ENCODE measurements at places on chromosomes 2 and 18.

DNA sequence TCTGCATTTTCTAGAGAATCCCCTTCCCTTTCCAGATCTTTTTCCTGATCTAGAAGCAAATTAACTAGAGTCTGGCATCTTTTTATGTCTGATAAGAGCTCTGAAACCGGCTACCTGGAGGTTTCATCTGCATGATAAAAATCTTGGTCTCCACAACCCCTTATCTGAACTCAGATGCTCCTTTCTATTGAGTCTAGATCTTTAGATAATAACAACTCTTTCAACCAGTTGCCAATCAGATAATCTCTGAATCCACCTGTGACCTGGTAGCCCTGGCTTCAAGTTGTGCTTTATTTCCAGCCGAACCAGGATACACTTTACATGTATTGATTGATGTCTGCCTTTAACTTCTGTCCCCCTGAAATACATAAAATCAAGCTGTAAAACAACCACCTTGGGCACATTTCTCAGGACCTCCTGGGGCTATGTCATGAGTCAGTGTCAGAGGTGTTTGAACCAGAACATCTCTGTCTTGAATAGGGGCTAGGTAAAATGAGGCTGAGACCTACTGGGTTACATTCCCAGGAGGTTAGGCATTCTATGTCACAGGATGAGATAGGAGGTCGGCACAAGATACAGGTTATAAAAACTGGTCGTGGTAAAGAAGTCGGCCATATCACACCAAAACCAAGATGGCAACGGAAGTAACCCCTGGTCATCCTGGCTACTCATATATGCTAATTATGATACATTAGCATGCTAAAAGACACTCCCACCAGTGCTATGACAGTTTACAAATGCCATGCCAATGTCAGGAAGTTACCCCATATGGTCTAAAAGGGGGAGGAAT, 20.8 kb downstream of the RALBP1 start:
- DNase-seq = no peak

- DNase-seq = no peak
These were observed 102.3 kb upstream of the ID2 start for GRCh38 chr2:8579485-8580085.

DNA sequence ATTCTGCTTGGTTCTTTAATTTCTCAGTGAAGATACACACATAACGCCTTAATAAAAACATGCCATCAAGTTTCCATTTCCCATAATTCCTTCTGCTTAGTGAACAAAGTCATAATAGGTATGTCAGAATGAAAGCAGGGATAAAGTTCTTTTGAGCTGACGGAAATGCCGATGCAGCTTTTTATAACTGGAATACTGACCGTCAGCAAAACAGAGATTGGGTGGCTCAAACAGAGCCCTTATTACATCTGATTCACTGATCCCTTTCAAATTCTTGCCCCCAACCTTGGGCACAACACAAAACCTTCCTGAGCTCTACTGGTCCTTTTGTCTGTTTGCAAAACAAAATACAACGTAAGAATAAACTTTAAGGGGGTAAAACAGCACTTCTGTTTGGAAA, 140.4 kb downstream of the CDH2 start:
- DNase-seq = no peak

- no peak for DNase-seq
These were observed 664 bp downstream of the CAMKMT start for GRCh38 chr2:44362207-44363015.

DNA sequence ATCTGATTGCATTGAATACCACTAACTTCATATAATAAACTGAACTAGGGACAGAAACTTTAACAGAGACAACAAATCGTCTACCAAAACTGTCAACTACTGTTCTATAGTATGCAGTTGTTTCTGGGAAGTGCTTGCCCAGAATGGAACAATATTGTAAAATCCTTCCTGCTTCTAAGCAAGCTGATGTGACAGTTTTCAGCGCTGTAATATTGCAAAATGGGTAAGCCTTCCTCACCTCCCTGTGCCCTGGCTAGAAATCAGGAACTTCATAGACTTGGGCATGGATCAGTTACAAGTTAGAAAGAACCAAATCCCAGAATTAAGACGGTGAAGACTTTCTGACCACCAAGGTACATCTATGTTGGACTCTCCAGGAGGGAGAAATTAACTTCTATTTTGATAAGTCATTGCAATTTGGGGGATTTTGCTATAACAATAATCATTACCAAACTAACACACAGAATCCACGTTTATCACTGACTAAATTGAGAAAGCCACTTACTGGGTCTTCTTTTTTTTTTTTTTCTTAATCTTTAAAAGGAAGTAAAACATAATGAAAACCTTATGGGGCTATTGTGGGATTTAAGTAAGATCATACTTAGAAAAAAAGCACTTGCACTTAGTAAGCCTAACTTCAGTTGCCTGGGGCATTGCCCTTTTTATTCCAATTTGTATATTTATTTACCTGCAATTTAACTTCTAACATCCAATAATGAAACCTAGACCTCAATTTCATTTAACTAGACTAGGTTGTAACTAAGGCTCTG, 261.5 kb downstream of the TRIB2 start:
- DNase-seq = no peak

DNA sequence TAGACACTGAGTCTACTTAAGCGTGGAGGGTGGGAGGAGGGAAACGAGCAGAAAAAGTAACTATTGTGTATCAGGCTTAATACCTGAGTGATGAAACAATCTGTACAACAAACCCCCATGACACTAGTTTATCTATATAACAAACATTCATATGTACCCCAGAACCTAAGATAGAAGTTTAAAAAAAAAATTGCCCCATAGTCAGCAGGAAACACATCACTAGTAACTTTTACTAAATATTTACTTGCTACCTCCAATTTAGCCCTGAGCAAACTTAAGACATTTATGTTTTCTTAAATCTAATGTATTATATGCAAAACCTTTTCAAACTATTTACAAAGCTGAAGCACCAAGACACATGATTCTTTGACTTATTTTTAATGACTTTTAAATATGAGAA, 5.6 kb downstream of the REV1 start:
- DNase-seq = no peak

- no peak for DNase-seq
These were observed 26.9 kb downstream of the MBP start for GRCh38 chr18:77105680-77106079.

DNA sequence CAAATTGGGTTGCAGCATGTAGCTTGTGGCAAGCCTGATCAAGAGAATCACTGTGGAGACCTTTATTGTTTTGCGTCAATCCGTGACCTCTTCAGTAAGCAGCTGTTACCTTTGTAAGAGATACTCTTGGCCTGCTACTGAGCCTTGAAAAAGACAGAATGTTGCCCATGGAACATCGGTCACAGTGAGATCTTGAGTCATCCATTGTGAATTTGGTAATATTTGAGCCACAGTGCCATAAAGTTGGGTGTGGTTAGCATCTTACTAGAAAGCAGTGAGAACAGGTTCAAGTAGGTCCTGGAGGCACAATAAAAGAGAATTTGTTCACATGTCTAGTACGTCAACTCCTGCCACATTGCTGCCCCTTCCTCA, 12.7 kb upstream of the EFR3B start:
- DNase-seq = no peak

DNA sequence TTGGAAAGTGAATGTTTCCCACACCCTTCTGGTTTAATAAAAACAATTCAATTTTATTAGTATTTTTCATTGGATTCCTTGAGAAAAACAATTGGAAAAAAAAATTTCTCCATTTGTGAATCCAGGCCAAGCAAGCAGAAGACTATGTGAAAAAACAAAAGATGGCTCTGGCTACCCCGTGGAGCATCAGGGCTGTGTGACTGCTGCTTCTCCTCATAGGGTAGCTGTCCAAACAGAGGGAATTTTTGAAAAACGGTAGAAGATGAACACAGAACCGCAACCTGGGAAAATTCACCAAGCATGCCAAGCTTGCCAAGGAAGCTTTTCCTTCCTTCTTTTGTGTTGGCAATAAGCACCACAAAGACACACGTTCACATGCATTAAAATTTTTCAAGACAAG, 71.3 kb upstream of the ACVR2A start:
- DNase-seq = no peak

GRCh38 chr2:109386004-109386695, 227.6 kb downstream of the SEPTIN10 start:
- no peak for DNase-seq

DNA sequence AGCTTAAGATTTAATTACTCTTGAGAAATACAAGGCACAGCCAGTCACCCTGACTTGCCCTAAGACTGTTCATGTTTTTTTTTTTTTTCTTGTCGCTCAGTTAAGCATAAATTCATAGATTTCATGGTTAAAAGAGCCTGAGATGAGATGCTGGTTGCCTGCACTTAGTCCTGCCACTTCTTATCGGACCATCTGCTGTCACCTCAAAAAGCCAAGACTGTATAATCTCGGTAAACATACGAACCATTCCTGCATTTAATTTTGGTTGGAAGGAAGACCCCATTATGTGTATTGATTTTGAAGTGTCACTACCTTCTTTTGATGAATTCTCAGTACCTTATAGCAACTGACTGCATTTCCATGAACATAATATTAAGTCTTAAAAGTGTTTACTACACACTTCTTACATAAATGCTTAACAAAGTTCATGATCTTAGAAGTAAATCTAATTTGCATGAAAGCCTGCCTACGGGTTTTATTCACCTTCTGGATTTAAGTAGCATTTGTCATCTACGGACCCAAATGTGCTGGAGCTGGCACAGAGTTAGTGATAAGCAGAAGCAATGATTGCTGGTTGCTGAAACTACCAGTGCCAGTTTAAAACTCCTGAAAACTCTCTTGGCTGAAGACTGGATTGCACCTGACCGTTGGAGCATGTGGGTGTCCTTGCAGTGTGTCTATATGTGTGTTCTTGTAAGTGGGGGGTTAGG, 843.4 kb downstream of the TMEM182 start:
- no peak for DNase-seq

- DNase-seq = no peak
These were observed 36.7 kb downstream of the GALNT1 start for GRCh38 chr18:35618289-35618688.

DNA sequence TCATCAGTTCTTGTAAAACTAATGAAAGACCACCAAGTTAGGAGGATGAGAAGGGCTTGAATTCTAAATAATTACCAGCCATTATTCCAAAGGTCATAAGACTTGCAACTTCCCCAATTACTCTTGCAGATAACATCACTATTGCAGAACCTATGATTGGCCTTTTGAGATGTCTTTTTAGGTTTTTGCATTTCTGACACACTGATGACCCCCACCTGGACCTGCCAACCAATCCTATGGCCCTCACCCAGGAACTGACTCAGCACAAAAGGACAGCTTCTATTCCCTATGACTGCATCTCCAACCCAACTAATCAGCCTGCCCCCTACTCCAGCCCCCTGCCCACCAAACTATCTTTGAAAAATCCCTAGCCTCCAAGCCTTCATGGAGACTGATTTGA, 111.5 kb upstream of the COPS8 start:
- no peak for DNase-seq

DNA sequence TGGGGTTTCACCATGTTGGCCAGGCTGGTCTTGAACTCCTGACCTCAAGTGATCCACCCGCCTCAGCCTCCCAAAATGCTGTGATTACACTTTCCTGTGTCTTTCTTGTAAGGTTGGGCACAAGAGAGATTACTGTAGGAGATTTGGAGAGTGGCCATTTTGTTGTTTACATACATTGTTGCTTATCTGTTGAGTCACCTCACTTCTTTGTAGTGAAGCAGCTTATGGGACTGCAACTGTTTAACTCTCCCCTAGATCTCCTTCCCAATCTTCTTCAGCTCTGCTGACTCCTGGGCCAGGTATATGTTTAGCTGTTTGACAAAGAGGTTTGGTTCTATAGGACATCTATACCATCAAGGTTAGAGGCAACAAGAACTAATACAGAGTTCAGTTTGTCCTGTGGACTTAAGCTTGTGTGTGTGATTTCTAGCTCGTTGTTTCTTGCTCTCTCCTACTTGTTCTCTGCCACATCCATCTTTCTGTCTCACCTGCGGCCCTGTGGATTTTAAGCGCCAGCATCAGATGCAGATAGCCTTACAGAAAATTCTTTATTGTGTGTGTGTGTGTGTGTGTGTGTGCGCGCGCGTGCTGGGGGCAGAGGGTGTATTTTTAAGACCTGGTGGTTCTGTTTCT, 95.4 kb downstream of the HAUS1 start:
- no peak for DNase-seq

- DNase-seq = no peak
These were observed 29.9 kb downstream of the HDHD2 start for GRCh38 chr18:47120428-47120827.

DNA sequence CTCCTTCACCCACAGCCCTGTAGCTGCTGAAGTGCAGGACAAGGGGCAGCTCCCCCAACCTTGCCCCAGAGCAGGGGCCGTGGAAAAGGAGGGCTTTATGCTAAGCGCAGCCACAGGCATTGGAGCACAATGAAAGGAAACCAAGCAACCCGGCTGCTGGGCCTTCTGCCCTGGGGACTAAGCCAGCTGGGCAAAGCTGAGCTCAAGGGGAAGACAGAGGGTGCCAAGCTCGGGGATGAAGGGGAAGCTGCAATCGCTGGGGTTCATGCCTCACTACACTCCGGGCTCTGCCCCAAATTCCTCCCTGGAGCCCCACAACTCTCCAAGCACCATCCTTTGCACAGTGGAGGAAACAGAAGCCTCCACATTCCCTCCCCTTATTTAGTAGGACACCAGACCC, 12.4 kb downstream of the SFXN5 start:
- DNase-seq = no peak

DNA sequence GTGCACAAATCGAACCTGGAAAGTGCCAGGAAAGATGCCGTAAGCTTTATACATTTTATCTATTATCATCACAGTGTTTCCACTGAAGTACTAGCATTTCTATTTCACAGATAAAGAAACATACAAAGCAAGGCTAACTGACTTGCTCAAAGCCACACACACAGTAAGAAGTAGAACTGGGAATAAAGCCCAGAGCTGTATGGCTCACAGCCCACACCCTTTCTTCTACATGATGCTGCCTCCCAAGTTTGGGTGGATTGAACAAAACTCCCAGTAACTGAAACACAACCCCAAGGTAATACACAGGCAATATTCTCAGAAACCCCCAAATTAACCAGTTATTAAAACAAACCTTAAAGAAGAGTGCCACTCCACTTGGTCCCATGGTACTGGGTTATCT, 11.2 kb downstream of the SAP130 start:
- no peak for DNase-seq

DNA sequence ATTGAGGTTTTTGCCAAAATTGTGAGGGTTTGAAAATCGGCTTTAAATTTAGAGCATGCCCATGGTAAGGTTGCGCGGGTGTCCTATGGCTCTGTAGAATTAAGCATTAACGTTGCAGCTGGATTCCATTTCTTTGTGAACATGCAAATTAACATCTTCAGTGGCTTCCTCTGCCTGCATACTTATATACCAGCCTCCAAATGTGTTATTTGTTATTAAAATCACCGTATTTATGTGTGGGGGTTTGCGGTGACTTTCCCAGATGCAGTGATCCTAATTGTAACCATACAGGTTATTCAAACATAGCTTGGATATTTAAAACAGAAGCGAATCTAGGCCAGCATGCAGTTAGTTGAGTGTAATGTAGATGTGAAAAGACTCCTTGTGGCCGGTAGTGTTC, 80.2 kb downstream of the TGOLN2 start:
- no peak for DNase-seq

- no peak for DNase-seq
These were observed 18.3 kb downstream of the NHEJ1 start for GRCh38 chr2:219142329-219142728.

Data from cortex of kidney (tissue), 1 donor.